HTR-8/SVneo (cell line): ENCODE measurements at places on chromosomes 1 and 21.

DNA sequence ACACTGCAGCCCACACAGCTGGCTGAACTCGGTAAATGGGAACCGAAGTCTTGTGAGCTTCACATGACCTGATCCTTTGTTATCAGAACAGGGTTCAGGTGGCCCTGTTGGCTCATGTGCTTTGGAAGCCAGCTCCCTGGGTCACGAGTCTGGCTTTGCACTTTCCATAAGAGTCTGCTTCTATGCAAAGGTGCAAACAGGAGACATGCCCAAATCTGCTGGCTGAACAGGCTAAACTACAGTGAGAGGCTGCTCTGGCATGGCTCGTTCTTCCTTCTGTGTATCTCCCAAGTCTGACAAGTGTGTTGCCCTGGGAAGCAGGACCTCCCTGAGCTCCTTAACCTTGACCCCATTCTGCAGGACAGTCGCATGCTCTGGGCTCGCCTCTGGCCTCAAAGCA is 549.6 kb downstream of the KIF26B start:
- DNase-seq: no peak

DNA sequence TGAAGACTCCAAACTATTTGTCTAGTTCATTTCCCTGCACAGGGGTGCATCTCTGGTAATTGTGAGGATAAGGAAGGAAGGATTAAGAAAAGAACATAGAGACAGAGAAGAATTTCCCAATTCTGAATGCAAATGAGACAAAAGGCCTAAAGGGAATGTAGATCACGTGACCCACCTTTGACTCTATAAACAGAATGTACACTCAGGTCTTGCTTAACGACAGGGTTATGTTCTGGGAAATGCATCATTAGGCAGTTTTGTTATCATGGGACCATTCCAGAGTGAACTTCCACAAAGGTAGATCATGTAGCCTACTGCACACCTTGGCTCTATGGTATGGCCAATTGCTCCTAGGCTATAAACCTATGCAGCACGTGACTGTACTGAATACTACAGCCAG is 252.3 kb upstream of the ZP4 start:
- no peak for DNase-seq

DNA sequence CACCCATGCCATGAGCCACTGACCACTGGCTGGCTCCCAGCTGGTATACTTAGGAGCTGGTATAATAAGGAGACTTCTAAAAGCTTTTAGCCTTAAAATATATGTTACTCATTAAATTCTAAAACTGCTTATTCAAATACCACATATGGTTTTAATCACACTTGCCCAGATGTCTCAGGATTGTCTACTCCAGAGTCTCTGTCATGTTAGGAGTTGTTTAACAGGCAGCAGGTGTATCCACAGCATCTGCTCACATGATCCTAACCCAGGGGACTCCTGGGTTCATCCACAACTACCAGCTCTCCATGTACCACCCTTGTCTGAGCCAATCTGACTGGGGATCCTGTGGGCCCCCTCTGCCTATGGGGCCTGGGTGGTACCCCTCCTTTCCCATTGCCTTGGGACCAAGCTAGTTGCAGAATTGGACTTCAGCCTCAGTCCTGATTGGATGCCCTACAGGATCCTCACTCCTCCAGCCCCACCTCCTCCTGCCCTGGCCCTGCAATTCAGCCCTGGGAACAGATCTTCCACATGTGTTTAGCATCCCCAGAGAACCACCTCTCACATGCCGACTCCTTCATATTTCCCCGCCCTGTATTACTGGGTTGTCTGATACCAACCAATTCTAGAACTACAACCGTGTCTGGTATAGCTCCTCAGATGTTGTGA is 61.3 kb downstream of the BCAR3 start:
- no peak for DNase-seq

GRCh38 chr21:29166853-29167252 is 36.4 kb downstream of the MAP3K7CL start:
- no peak for DNase-seq

DNA sequence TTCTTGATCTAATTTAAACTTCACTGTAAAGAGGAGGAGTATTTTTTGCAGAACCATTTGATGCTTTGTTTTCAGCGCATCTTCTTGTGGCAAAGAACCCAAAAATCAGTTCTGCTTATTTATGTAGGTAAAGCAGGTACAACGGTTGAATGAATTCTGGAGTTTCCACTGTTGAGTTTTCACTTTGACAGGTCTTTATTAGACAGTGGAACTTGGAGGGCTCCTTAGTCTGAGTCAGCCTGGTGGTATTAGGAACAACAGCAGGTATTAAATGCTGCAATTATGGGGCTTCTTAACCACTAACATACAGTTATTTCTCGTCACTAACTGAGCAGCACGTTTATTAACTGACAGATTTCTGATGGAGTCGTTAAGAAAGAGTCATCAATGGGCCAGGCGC is 1.2 kb downstream of the LRIG2 start:
- DNase-seq: no peak

DNA sequence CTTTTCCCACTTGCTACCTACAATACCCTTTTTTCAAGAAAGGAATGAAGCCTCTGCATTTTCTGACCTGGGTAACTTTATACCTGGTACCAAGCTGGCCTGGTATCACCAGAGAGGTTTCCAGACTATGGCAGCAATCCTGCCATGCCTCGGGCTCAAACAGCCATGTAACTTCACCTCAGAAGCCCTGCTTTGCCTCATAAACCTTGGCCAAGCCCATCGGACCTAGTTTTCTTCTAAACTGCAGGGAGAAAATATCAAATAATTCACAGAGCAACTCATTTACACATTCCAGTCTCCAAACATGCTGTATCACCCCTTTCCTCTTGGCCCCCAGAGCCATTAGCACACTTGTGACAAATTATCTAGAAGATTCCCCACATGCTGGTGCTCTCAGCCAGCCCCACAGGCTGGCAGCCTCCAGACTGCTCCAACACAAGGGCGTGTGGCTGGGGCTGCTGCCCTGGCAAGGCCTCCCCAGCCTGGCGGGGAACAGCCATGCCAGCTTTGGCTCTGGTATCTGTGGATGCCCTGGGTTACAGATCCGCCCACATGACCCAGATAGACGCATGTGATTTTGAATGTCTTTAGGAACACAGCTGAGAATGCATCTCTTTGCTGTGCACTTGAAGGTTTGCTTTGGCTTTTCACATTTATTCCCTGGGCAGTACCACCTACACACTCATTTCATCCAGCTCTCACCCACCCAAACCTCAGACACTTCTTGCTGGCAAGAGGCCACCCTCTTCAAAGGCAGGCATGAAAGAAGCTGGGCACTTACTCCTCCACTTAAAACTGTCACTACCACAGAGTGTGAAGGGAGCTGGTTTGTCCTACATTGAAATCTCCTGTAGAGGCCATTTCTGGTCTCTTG is 70.0 kb upstream of the BCAR3 start:
- no peak for DNase-seq

DNA sequence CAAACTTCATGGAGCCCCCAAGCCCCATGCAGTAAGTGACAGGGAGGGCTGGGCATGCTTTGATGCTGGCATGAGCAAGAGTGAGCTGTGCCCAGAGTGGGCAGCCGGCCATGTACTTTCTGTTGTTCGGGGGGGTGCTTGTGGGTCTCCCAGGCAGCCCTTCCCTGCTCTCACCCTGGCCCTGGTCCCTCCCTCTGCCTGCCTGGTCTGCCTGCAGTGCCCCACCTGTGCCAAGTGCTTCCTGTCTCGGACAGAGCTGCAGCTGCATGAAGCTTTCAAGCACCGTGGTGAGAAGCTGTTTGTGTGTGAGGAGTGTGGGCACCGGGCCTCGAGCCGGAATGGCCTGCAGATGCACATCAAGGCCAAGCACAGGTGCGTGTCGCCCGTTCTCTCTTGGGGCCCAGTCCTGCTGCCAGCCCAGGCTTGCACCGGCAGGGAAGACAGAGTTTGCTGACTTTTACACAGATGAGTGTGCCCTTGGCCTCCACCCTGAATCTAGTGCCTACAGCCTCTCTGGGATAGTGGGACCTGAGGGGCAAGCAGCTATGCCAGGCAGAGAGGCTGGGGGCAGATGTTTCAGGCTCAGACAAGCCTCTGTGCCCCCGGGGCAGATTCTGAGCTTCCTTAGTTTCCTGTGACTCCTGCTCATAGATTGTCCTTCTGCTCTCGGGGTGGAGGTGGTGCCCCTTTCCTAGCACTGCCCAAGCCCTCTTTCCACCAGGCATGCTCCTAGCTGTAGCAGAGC is 7.6 kb downstream of the ZBTB48 start:
- no peak for DNase-seq

GRCh38 chr1:151043163-151043562 is 4.4 kb upstream of the C1orf56 start:
- DNase-seq: no peak

- DNase-seq: peak; percentile 84
Observed at GRCh38 chr1:178726087-178726517, 1.1 kb downstream of the RALGPS2 start.

- DNase-seq: no peak
Observed at GRCh38 chr21:36773117-36773516, 74.2 kb downstream of the SIM2 start.

- DNase-seq: no peak
Observed at GRCh38 chr1:2427976-2428375, 15.6 kb upstream of the PEX10 start.

GRCh38 chr1:235866913-235867845 is 473 bp upstream of the LYST start:
- peak; percentile 94 for DNase-seq

- peak; percentile 66 for DNase-seq
Observed at GRCh38 chr1:36224537-36225282, 467 bp downstream of the THRAP3 start.

GRCh38 chr1:204266504-204267034 is 52.8 kb upstream of the GOLT1A start:
- no peak for DNase-seq

GRCh38 chr1:143748906-143749305 is 222.9 kb downstream of the FAM72C start:
- no peak for DNase-seq

DNA sequence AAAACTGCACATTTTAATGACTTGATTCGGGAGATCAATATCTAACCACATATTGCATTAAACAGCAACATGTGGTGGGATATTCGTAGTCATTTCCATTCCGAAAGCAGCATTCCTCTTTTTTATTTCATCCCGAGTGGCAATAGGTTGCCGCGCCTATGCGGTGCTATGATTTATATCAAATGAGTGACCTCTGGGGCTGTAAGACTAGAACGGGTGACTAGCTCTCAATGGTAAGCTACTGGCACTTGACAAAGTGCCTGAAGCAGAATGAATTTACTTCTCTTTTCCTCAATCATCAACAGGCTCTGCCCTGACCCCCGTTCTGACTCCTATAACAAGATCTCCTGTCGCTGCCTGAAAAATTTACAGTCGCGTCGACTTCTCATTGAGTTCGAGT is 162.3 kb downstream of the ZNF281 start:
- no peak for DNase-seq

GRCh38 chr1:221458447-221459156 is 283.3 kb downstream of the DUSP10 start:
- no peak for DNase-seq

DNA sequence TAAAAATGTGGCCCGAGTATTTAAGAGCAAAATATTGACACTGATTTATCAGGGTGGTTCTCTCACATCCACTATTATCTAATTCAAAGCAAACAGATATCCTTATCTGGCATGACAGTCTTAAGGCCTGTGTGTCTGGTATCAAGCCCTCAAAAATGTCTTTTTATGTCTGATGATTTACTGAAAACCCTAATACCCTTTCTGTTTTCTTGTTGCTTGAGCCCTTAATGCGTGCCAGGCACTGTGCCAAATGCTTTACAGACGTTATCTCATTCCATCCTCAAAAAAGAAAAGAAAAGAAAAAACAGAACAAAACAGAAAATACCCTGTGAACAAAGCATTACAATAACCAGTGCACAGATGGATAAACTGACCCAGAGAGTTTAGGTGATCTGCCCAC is 5.7 kb downstream of the DUSP23 start:
- no peak for DNase-seq

GRCh38 chr1:103492003-103492625 is 33.4 kb upstream of the RNPC3 start:
- DNase-seq: no peak

DNA sequence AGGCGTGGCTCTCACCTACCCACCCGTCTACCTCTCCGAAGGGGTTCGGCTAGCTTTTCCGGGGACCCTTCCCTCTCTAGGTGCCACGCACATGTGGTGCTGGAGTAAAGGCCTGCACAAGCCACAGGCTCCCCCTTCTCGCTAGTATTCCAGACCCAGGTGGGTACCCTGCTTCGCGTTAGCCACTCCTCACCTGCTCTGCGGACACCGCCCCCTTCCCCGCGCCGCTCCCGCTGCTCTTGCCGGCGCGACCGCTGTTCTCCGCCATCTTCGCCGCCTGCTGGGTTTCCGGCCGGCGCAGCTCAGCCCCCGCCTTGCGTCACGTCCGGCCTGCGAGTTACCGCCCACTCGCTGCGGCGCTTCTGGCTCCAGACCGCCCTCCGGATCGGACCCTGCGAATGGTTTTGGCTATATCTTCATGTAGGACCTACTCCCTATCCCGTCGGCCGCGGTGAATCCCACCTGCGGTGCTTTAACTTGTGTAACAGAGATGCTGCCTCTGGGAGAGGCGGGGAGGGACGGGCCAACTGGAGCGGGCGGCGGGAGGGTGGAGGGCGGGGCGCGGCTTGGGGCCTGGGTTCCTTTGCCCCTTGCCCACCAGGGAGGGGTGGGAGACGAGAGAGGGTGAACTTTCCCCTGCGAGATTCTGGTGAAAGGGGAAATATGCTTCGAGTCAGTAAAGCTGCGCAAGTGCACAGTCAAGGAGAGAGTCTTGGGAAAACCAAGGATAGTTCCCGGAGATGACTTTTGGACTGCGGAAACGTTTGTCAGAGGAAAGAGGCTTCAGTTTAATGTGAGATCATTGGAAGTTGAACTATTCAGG is at the start of the genes NIT1 and PFDN2:
Gene NIT1, plus strand, starts transcription at position 347 of the 823 bp plus-strand sequence. Its CDS starts 72 bp downstream, at position 419.
Gene PFDN2, minus strand, starts transcription at position 279 of the 823 bp plus-strand sequence. Its CDS starts 11 bp downstream, at position 268.
- peak; percentile 81 for DNase-seq

DNA sequence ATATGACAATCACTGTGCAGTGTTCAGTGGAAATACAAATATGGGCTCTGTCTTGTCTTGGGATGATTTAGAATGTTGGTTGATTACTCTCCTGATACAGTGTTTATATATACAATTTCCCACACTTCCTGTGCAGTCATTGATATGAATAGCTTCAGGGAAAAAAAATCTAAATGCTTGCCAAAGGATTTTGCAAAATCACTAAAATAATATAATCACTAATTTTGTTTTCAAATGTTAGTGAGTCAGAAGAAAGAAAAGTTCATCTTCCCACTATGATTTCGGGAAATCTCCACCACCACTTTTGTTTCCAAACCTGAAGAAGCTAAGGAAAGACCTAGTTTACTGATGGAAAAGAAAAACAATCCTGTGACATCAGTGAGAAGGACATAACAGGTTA is 32.1 kb upstream of the CHRM3 start:
- peak; percentile 10 for DNase-seq

GRCh38 chr1:153386500-153386901 is 4.4 kb downstream of the S100A8 start:
- DNase-seq: no peak

GRCh38 chr1:59604191-59604590 is 210.6 kb upstream of the HOOK1 start:
- no peak for DNase-seq

GRCh38 chr1:223492044-223492443 is 98.8 kb downstream of the CCDC185 start:
- DNase-seq: no peak

GRCh38 chr1:116763787-116764465 is 9.7 kb downstream of the CD2 start:
- no peak for DNase-seq
